ENCODE measurements at places on chromosomes 6 and 20. TPM values are rescaled to one million over a fixed set of nuclear protein-coding genes. Genes with fewer than 3 reads are reported as not detected.

DNA sequence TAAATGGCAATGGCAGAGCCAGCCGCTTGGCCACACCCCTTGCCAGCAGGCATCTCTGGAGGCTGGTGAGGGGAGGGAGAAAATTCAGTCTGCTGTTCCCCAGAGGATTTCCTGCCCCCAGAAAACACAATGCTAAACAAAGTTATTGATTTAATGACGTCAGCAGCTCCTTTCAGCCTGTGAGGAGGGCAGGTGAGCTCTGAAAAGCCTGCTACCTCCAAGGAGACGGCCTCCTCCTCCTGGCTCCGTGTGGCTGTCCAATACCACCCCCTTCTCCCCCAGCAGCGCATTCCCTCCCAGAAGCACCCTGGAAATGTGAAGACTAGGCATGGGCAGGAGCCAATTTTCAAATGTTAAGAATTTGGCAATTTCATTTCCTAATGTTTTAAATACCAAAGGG lies 393.1 kb downstream of the ZFAND3 start:
- DNase-seq, result no peak

- DNase-seq, result peak; percentile 40
Observed at GRCh38 chr6:30743099-30744053, 889 bp upstream of the FLOT1 start.

Gene SYNCRIP
- total RNA-seq, result 283 TPM

- no peak for DNase-seq
Observed at GRCh38 chr6:7404546-7404945, 14.9 kb downstream of the RIOK1 start.

- DNase-seq, result no peak
Observed at GRCh38 chr20:52443874-52444273, 252.3 kb upstream of the ZFP64 start.

GRCh38 chr20:24617757-24618450 lies 148.5 kb downstream of the SYNDIG1 start:
- DNase-seq, result no peak

DNA sequence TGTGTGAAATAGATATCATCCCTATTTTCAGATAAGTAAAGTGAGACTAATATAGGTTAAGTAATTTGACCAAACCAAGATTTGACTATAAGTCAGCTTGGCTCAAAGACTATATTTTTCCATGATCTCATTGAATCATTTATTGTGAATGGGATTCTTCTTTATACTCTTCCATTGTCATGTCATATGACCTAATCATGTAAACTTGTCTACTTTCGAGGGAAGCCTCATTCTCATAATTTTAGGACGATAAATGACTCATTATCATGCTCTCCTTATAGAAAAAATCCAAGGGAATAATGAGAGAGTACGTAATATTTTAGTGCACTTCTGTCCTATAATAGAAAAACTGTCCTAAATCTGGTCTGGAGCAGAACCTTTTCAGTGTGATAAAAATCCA lies 40.9 kb upstream of the CCN6 start:
- no peak for DNase-seq

- no peak for DNase-seq
Observed at GRCh38 chr6:133855991-133856370, 32.9 kb upstream of the TCF21 start.

Gene ADGRB3
- not detected for total RNA-seq

DNA sequence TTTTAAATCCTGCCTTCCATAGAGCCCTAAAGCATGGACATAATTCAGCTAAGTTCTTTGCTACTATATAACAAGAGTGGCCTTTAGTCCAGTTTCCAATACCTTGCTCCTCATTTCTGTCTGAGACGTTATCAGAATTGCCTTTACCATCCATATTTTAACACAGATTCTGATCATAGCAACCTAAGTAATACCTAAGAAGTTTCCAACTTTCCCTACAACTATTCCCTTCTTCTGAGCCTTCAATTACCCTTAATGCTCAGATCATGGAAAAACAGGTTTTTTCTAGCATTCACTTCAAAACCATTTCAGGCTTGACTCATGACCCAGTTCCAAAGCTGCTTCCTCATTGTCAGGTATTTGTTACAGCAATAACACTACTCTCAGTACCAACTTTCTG lies 367.1 kb downstream of the C6orf118 start:
- no peak for DNase-seq

DNA sequence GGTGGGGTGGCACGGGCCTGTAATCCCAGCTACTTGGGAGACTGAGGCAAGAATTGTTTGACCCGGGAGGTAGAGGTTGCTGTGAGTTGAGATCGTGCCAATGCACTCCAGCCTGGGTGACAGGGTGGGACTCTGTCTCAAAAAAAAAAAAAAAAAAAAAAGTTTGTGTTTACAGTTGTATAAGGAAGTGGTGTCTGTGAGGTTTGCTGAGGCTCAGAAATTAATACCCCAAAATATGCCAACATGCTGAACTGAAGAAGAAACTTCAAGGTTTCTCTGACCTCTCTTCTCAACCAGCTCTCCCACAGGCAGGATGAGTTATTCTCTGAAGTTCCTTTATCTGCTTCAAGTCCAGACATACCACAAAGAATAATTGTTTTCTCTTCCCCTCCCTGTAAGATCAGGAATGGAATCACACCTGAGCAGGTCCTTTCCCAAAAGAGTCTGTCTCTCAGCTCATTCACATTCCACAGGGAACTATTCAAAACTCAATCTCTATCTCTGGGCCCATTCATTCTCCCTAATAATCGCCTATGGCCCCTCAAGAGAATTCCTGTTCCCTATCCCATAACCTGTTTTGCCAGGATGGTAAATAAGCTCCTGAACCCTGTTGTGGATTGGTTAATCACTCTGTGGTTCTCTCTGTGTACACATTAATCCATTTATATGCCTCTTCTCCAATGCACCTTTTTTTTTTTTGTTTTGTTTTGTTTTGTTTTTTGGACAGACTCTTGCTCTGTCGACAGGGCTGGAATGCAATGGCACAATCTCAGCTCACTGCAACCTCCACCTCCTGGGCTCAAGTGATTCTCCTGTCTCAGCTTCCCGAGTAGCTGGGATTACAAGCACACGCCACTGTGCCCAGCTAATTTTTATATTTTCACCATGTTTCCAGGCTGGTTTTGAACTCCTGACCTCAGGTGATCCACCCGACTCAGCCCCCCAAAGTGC lies 17.4 kb upstream of the KIFC1 start:
- DNase-seq, result no peak

Gene CCN2
- total RNA-seq, result 0.41 TPM

Gene GPR6
- total RNA-seq, result not detected

DNA sequence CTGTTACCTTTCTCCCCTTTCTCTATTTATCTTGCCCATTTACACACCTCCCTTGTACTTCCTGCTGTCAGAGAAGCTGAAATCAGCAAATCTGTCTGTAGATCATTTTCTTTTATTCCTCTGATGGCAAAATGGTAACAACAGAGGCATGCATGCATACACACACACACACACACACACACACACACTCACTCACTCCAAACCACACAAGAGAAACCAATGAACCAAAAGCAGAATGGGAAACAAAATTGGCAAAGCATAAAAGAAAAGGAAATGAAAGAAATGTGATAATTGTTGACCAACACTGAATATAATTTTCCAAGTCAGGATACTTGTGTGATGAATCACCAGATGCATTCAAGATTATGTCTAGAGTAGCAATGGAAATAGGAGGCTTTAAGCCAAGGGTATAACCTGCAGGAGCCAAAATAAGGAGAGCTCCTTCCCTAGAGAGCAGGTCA lies 172.4 kb downstream of the PLCB4 start:
- DNase-seq, result no peak

Gene HTR1E
- not detected for total RNA-seq

DNA sequence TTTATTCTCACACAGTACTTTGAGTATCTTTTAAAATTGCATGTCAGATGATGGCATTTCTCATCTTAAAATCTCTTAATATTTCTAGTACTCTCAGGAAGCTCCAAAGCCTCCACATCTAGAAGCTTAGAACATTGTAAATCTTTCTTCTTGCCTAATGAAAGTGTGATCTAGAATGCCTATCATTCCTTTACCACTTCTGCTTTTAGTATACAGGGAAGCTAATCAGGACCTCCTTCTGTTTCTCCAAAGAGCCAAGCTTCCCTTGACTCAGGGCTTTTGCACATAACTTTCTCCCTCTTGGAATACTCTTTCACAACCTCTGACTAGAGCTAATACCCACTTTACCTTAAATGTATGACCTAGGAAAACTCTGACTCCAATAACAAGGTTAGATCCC lies 7.5 kb upstream of the ELOVL4 start:
- no peak for DNase-seq

GRCh38 chr6:81979767-81980166 lies 227.3 kb upstream of the TENT5A start:
- DNase-seq, result no peak

Gene OR5V1
- not detected for total RNA-seq

DNA sequence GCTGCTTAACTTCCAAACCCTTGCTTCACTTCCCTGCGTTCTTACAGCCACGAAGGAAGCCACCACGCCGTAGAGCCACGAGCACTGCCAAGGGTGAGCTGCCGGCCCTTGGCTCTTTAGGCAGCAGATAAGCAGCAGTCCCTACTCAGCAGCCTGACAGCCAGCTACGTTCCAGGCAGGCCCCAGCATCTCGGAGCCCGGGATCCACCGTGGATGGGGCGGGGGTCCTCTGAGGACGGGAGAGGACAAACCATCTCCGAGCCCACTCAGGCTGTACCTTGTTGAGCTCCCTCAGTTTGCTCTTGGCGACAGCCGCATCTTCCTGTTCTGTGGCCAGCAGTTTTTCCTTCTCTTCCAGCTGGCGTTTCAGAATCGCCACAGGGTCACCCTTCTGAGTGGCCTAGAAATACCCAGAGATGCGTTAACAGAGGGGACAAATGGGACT lies 40.5 kb downstream of the RRBP1 start:
- DNase-seq, result no peak

Gene GJA10
- not detected for total RNA-seq

Data from activated T-cell treated with anti-CD3 and anti-CD28 coated beads, Interleukin-2, amount 50 U/mL, for 4 hours (primary cell).